ENCODE measurements at places on chromosomes 16 and 17.

DNA sequence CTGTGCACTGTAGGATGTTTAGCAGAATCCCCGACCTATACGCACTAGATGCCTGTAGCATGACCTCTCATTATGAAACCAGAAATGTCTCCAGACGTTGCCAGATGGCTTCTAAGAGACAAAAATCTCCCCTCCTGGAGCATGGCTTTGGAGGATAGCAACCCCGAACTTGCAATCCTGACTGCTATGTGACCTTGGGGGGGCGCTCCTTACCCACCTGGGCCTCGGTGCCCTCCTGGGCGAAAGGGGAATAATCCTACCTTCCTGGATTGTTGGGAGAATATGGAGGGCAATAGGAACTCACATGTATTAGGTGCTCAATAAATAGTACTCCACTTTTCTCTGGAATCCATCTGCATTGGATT, 8.1 kb downstream of the MRM1 start:
- DNase-seq = no peak

DNA sequence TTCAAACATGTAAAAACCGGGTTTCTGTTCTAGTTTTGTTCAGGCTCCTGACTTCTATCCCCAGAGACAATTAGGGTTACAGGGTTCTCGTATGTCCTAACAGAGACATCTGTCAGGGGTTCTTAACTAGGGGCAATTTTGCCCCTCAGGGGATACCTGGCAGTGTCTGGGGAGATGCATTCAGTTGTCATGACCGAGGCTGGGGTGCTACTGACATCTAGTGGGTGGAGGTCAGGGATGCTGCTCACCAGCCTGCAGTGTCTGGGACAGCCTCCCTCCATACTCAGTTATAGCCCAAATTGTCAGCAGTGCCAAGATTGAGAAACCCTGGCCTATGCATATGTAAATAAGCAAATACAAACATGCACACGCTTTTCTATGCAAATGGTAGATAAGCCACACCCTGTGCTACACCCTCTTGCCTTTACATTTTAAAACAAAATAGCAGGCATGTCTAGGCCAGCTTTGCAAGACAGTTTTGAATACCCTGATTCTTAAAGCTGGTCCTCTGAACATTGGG, 37.4 kb downstream of the CLEC16A start:
- no peak for DNase-seq

GRCh38 chr17:18158022-18158600, 25.5 kb upstream of the ALKBH5 start:
- DNase-seq = peak; percentile 96

- no peak for DNase-seq
Measured at GRCh38 chr17:45229681-45230409, 8.2 kb downstream of the FMNL1 start.

DNA sequence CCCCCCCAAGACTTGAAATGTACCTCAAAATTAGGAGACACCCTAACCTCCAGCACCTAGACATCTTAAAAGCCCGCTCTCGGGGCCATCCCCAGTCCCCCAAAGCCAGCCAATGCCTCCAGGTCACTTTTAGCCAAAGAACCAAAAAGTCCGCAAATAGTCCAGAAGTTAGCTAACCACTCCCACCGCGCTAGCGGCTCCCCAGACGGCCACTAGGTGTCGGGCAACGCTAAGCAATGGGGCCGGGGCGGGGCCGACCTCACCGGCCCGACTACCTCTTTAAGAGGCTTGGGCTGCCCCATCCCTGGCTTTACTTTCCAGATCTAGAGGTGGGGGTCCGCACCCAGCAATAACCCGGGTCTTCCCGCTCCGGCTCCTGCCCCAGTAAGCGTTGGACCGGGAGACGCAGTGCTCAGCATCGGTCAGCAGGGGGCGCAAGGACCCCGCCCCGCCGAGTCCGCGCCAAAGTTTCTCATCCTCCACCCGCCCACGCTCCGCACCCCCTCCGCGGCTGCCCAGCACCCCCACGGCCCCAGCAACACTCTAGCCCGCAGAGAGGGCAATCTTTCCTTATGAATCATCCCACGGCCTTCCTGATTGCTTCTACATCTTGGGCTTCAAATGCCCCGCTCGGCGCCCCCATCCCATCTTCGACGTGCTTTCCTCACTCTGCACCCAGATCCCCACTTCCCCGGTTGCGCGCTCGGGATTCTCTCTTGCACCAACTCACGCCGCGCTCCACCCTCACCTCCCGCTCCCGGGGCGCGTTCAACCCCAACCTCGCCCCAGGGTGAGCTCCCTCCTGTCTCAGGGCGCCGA, 765 bp downstream of the COL1A1 start:
- peak; percentile 79 for DNase-seq

GRCh38 chr17:72802726-72803125, 289.8 kb downstream of the SLC39A11 start:
- no peak for DNase-seq

- no peak for DNase-seq
Measured at GRCh38 chr17:15341385-15341849, at the start of gene TEKT3. Gene TEKT3, minus strand, starts transcription at chr17:15341597. Its CDS starts 10,012 bp downstream, at chr17:15331585.

- DNase-seq = no peak
Measured at GRCh38 chr16:28497861-28498599, 3.6 kb downstream of the APOBR start.

DNA sequence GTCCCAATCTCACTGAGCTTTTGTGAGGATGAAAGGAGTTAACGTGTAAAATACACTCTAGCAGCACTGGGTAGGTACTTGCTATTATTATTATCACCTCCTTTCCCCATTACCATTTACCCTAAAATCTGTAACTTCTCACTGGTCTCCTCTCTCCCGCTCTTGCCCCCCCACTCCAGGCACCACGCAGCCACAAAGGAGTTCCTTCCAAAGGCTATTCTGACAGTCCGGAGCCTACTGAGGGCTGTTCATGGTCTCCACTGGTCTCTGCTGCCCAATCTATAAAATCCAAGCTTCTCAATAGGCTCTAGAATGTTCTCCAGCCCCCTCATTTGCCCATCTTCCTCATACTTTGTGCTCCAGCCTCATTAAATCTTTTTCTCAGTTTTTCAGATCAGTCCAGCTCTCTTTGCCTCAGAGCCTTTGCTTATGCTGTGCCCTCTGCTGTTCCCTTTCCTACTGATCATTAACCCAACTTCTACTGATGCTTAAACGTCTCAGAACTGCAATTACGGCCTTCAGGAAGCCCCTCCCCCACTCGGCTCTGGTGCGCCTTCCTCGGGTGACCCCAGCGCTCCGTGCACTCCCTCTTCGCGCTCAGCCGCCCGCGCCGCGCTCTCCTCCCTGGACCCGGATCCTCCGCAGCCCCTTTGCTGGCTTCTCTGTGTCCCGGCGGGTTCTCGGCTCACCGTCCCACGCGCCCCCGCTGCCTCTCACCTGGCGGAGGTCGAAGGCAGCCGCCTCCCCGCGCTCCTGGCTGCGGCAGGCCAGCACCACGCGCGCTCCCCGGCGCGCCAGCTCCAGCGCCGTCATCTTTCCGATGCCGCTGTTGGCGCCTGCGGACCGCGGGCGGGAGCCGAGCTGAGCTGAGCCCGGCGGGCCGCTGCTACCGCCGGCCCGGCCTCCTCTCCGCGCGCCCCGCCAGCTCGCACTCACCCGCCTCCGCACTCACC, 737 bp downstream of the DHRS13 start:
- no peak for DNase-seq

DNA sequence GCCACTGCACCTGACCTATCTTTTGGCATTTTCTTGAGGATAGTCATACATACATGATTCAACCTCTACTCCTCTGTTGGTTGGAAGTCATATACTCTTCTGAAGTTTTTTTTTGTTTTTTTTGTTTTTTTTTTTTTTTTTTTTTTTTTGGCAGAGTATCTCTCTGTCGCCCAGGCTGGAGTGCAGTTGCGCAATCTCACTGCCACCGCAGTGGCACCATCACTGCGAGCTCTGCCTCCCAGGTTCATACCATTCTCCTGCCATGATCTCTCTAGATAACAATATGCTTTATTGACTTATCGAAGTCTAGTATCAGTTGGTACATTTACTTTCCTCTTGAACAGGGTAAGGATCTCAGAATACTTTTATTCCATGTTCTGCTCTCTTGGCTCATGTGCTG, 224.2 kb upstream of the WSCD1 start:
- DNase-seq = no peak

DNA sequence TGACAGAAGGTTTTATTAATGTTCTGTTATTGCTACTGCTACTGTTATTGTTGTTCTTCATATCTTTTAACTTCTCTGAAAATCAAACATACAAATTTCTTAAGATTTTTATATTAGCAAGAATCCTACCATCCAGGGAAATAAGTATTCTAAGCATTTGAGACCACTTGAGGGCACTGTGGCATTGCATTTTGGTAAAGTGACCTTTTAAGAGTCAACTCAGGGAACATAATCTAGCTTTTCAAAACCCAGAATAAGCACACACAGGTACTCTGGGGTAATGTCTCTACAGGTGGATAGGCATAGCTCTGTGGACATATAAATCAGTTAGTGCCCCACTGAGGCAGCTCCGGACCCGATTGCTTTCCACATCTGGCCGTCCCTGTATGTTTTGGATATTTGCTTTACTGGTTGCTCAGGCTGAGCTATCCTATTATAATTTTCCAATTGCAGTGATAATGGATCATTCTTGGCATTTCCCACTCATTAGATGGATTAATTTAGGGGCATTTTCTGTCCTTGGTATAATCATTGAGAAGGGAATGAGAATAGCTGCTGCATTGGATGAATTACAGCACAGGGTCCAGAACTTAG, 1425.1 kb upstream of the CDH8 start:
- DNase-seq = no peak

- no peak for DNase-seq
Measured at GRCh38 chr17:63345611-63346010, 100.5 kb downstream of the CYB561 start.

DNA sequence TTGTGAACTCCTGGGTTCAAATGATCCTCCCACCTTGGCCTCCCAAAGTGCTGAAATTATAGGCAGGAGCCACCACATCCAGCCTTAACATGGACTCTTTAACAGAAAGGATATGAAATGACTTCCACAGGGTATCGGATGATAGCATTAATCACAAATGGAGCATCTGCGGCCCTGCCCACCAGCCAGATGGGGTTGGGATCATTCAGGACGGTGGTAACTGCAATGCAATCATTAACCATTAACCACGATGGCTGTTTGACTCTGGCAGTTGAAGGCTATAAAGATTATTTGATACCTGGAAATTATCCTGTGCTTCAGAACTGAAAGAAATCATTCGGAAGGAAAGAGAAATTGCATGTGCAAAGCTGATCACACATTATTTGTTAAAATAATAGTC, 5.3 kb upstream of the CHST5 start:
- no peak for DNase-seq

GRCh38 chr17:76553178-76553908, 13.5 kb downstream of the PRCD start:
- DNase-seq = no peak

GRCh38 chr16:79754501-79754900, 154.0 kb upstream of the MAF start:
- no peak for DNase-seq

GRCh38 chr17:17749025-17749772, 67.9 kb downstream of the RAI1 start:
- no peak for DNase-seq

GRCh38 chr16:65069065-65069464, 52.8 kb downstream of the CDH11 start:
- DNase-seq = no peak

DNA sequence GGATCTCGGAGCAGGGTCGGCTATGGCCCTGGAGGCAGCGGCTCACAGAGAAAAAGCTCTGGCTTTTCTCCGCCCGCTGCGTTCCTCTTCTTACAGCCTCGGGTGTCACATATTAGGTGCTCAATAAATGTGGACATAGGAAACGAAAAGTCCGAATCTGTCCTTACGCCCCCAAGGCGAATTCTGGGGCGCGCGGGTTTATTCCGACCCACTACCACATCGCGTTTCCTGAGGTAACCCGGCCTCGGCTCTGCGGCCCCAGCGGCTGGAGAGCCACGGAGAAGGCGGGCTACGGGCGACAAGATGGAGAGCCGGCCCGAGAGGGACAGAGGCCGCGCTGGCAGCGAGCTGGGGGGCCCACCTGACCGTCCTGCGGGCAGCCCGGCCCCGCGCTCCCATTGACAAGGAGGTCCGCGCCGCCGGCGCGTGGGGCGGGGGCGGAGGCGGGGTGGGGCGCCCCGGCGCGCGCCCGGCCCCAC, 573 bp upstream of the GNAO1 start:
- no peak for DNase-seq

GRCh38 chr16:89974870-89975269, 26.3 kb downstream of the DEF8 start:
- no peak for DNase-seq

- DNase-seq = no peak
Measured at GRCh38 chr16:5467552-5467951, 370.0 kb upstream of the EEF2KMT start.

DNA sequence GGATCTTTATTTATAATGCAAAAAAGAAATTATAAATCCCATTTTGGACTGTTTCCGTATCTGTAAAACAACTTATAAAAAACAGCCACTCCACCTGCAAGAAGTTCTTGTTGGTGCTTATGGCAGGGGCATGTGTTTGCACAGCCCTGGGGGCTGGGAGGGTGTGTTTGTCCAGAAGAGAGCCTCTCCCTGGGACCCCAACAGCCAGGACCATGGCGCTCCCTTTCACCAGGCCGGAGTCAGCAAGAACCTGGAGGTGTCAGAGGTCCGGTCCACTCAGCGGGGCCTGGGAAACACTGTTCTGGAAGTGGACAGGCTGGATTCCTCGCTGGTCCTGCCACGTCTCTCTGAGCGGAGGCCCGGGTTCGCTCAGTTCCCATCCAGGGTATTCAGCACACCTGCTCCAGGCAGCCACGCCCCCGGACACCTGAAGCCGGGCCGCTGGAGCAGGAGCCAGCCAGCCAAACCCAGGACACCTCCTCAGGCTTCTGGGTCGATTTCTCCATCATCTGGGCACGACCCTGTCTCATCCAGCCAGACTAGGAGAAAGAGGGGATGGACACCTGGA, 18.9 kb upstream of the GINS2 start:
- DNase-seq = no peak

GRCh38 chr16:88282564-88283395, 100.0 kb upstream of the ZNF469 start:
- no peak for DNase-seq

DNA sequence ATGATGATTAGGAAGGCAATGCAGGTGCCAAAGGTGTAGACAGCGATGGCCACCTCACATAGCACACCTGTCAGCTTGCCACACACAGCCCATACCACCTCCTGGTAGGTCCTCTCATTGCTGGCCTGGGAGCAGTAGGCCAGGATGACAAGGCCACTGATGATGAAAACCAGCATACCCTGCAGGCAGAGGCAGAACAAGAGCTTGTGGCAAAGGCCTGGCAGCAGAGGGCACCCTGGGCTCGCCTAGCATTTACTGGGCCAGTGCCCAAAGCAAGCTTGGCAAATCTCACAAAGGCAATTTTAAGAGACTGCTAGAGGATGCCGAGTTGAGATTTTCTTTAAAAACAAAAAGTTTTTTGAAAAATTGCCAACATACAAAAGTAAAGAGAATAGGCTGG, 5.9 kb downstream of the SLC38A7 start:
- no peak for DNase-seq

- no peak for DNase-seq
Measured at GRCh38 chr17:30369995-30370394, 8.7 kb upstream of the CPD start.
